Sigmoid colon (tissue), 7 donors: ENCODE measurements at places on chromosomes 5 and 9. TPM values are rescaled to one million over a fixed set of nuclear protein-coding genes. Genes with fewer than 3 reads are reported as not detected.
A peak's percentile ranks its signal among the peaks of the same experiment; 100 is the strongest.

The FSD1L gene
- total RNA-seq, result 4.5 TPM

The DMGDH gene
- total RNA-seq, result 5.3 TPM

The GFPT2 gene
- 42.7 TPM for total RNA-seq

The GPX8 gene
- total RNA-seq, result 15.6 TPM

- DNase-seq, result peak; percentile 77
These were observed 23.1 kb downstream of the TRIM7 start for GRCh38 chr5:181181650-181182565.

DNA sequence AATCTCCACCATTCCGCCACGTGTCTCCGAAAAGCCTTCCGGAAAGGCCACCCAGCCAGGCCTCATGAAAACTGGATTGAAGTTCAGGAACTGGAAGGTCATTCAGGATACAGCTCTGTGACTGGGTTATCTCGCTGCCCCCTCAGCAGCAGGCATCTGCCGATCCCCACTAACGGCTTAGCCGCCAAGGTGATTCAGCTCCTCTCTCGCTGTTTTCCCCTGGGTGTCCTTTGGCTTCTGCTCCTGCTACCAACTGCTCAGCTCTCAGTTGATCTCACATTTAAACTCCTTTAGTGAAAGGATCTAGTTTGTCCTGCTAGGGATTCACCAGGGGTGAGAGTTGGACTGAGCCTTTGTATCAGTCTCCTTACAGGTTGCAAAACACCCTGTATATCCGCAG lies 2.2 kb upstream of the GDNF start:
- no peak for DNase-seq

- peak; percentile 58 for DNase-seq
These were observed 76.5 kb downstream of the WNK2 start for GRCh38 chr9:93260263-93261066.

- no peak for DNase-seq
These were observed 67.6 kb upstream of the LHFPL2 start for GRCh38 chr5:78716206-78716605.

DNA sequence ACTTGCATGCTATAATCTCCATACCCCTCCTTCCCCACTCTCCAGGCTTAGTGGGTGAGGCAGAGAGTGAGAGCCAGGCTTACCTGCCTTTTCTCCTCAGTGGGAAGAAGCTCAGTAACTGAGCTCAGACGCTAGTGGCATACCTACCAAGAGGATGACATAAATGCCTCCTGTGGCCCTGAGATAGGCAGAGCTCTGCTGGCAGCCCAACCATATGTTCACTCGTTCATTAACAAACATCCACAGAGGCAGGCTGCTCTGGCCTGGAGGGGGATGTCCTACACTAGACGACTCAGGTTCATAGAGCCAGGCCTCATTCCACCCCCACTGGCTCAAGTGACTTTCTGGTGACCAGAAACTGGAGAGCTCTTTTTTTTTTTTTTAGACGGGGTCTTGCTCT lies 81.3 kb downstream of the THBS4 start:
- DNase-seq, result no peak

- no peak for DNase-seq
These were observed 122.3 kb downstream of the VAV2 start for GRCh38 chr9:133869674-133870405.

- no peak for DNase-seq
These were observed 284.1 kb downstream of the FAM170A start for GRCh38 chr5:119913425-119913824.

GRCh38 chr5:119301210-119301609 lies 54.6 kb upstream of the TNFAIP8 start:
- DNase-seq, result no peak
